NCI-H446 treated with DMSO at 0.1 percent for 48 hours (cell line): ENCODE measurements at places on chromosomes 1 and 21.

DNA sequence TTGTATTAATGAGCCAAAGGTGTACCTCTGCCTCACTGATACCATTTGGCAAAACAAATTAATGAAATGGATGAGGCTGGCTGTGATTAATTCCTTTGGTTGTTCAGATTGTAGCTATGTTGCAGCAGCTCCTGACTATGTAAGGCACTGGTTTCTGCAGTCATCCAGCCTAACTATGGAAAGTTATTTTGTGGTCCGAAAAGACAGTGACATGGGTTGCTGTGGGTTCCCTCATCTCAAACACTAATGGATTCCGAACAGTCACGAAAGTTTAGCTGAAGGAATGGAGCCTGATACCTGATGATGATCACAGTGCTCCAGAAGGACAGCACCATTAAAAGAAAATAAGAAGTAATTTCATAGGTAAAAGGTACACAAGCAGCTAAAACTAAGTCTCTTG is 42.6 kb downstream of the WASF2 start:
- DNase-seq, result no peak

DNA sequence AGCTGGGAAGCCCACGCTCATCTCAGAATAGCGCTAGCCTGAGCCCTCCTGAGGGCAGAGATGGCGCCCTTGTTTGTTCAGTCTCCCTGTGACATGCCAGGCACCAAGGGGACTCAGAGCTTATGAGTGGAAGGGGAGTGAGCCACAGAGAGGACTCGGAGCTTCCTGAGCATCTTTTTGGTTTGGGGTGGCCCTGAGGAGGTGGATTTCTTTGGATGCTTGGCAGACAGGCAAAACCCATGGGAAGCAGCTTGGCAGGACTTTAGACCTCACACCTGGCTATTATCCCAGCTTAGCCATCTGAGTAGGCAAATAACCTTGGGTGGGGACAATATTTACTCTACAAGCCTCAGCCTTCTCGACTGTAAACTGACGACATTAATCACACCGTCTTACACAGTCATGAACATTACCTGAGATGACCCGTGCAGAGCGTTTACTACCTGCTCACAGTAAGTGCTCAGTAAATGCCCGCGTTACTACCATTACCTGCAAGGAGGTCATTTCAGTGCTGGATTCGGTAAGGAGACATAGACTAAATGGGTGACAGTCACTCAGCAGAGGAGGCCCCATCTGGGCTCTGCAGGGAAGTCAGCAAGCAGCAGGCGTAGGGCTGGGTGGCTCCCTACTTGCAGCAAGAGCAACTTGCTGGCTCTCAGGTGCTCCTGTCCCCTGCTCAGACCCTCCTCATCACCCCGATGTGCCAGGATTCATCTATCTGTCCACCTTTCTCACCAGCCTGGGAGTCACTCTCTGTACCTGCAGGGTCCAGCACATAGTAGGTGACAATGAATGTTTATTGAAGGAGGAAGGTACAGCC is 54.9 kb downstream of the KLHDC7A start:
- no peak for DNase-seq

DNA sequence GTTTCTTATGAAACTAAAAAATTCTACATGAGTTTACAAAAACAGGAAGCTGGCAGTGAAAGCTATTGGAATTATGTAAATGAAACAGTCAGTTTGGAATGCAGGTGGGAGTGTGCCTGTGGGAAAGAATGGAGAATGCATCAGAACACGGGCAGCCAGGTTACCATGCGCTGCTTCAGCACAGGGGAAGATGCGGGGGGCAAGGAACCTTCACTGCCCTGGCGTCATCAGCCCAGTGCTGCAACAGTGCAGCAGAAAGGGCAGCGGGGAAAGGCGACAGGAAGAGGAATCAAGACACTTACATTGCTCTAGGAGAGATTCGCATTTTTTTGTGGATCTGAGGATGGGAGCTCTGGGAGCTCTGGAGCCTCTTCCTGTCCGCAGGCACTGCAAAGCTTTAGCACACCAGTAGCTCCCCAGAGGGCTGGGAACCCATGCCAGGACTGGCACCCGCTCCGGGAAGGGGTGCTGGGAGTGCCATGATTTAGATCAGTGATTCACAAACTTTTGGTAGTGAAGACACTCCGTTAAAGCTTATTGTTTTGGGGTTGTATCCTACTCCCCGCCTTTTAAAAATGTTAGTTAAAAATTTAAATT is 64.1 kb upstream of the WDR26 start:
- DNase-seq, result no peak

GRCh38 chr1:236167578-236167977 is 25.2 kb downstream of the GPR137B start:
- no peak for DNase-seq

DNA sequence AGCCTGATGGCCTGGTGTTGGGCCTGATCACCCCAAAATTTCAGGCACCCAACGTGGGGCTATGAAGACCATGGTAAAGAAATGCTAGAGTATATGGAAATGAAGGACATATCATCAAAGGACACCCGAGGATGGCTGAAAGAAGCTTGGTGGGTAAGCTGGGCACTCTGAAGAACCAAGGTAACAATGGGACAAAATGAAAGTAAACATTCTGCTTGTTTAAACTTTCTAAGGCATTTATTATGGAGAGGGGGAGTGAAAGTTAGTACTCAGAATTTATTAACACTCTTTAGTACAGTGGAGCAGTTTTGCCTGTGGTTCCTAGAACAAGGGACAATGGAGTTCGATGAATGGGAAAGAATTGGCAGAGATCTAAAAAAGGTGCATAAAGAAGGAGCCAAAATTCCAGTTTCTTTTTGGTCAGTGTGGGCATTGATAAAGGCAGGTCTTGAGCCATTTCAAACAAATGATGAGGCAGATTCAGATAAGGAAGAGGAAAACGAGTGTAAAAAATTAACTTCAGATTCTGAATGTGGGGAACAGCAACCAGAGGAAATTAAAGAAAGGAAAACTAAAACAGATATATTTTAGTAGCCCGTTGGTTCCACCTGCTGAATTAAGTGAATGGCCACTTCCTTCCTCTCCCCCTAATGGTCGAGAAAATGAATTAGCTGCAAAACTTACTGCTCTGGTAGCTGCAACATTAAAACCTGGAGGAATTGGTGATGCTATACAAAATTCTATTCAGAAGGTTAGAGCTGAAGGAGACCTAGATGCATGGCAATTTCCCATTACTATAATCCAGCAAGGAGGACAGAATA is 8.4 kb upstream of the PM20D1 start:
- DNase-seq, result no peak

GRCh38 chr1:6987940-6988339 is 202.7 kb downstream of the CAMTA1 start:
- DNase-seq, result no peak

GRCh38 chr1:46401964-46402626 is 8.0 kb downstream of the FAAH start:
- DNase-seq, result peak; percentile 92

DNA sequence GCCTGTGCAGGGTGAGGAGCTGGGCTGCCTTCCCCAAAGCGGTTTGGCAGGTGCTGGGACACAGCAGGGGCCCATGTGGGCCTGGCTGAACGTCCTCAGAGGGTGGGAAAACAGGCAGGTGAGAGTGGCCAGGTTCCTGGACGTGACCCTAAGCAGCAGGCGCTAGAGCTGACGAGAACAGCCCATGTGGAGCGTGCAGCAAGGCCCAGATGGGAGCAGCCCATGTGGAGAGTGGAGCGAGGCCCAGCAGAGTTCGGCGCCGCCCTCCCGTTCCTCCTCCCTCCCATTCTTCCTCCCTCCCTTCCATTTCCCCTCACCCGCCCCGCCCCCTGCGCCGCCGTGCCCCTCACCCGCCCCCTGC is 314.4 kb upstream of the VAMP3 start:
- no peak for DNase-seq

DNA sequence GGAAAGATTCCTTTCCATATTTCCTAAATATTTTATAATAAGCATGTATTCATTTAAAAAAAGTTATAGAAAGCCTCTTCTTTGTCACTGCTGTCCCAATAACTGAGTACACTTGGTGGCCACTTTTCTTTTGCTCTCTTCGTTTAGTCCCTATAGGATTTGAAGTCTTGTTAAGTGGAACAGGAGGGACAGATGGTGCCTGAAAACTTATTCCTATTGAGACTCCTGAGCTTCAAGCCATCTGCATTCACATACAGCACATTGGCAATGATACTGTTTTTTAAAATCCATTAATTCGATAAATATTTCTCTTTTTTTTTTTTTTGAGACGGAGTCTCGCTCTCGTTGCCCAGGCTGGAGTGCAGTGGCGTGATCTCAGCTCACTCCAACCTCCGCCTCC is 2.0 kb upstream of the ZBTB40 start:
- DNase-seq, result no peak

GRCh38 chr1:83692524-83693381 is 306.2 kb downstream of the TTLL7 start:
- DNase-seq, result no peak

- no peak for DNase-seq
Observed at GRCh38 chr1:208054485-208054884, 143.6 kb upstream of the CD34 start.

GRCh38 chr1:77536813-77537212 is 145.6 kb downstream of the ZZZ3 start:
- peak; percentile 35 for DNase-seq

- no peak for DNase-seq
Observed at GRCh38 chr1:12249181-12249580, 19.4 kb downstream of the VPS13D start.

DNA sequence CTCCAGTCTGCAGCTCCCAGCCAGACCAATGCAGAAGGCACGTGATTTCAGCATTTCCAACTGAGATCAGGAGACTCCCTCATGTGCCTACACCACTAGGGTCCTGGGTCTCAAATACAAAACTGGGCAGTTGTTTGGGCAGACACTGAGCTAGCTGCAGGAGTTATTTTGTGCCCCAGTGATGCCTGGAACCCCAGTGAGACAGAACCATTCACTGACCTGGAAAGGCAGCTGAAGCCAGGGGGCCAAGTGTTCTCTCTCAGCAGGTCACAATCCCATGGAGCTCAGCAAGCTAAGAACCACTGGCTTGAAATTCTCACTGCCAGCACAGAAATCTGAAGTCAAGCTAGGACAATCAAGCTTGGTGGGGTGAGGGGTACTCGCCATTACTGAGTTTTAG is 111.7 kb upstream of the TNFSF4 start:
- no peak for DNase-seq

DNA sequence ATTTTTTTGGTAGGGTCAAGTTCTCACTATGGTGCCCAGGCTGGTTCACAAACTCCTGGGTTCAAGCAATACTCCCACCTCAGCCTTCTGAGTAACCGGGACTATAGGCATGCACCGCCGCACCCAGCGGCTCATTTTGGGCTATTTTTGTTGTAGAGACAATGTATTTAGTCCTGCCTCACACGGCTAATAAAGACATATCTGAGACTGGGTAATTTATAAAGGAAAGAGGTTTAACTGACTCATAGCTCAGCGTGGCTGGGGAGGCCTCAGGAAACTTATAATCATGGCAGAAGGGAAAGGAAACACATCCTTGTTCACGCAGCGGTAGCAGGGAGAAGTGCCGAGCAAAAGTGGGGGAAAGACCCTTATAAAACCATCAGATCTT is 4.2 kb downstream of the CELA2A start:
- no peak for DNase-seq

GRCh38 chr1:171137580-171137979 is 46.9 kb downstream of the FMO3 start:
- no peak for DNase-seq

- DNase-seq, result no peak
Observed at GRCh38 chr1:184535191-184535970, 148.6 kb downstream of the C1orf21 start.

DNA sequence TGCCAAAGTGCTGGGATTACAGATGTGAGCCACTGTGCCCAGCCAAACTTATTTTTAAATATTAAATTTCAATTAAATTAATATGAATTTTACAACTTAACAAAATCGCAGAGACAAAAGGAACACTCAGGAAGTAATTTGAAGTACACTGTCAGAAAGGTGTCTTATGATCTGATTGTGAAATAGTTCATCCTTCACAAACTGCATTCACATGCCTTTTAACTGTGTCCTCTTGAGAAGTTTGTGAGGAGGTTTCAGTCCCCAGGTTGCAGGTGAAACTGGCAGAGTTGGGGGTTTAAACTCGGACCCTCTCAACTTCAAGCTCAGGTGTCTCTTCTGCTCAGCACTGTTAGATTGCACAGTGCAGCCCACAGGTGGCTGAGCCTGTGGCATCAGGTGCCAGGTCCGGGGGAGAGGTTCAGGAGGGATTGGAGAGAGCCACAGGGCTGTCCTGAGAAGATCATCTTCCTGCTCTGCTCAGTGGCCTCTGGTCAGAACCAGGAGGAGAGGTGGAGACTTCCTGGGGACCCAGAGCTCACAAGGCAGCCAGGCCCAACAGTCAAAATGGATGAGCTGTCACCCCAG is 152.3 kb upstream of the RAB4A start:
- no peak for DNase-seq

GRCh38 chr1:12617511-12617900 is 504 bp downstream of the DHRS3 start:
- DNase-seq, result no peak

- no peak for DNase-seq
Observed at GRCh38 chr1:245153552-245154428, 995 bp upstream of the KIF26B start.

DNA sequence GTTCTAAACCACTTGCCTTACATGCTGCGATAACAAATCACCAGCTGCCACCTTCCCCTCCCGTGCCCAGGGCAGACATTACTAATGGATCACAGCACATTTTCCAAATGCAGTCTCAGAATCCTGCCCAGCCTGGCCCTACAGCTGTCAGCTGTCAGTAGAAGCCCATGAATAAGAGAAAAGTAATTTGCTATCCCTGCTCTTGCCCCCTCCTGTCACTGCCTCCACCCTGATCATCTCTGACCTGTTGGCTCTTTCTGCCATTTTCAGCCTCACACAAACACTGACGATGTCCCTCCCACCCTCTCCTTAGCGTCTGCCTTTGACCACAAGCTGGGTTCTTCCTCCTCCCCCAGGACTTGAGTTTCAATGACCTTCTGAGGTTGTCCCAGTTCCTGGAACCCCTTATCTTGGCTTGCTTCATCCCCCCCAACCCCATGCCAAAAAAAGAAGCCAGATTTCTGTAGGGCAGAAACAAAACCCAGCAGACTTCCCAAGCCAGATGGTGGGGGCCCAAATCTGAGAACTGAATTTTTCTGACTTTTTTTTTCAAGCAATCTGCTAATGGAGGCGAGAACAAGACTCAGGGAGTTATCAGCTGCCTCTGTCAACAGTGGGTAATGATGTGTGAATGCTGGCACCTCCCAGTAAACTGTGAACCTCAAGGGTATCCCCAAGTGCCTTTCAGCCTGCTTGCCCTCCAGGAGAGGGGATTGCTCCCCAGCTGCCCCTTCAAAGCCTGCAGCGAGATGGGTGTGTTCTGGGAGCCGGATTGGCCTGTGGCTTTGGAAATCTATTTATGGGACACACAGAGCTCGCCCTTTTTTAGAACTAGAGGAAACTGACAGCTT is 216.5 kb upstream of the VAMP3 start:
- DNase-seq, result peak; percentile 81

GRCh38 chr1:86515597-86515996 is 31.3 kb upstream of the CLCA4 start:
- DNase-seq, result no peak

DNA sequence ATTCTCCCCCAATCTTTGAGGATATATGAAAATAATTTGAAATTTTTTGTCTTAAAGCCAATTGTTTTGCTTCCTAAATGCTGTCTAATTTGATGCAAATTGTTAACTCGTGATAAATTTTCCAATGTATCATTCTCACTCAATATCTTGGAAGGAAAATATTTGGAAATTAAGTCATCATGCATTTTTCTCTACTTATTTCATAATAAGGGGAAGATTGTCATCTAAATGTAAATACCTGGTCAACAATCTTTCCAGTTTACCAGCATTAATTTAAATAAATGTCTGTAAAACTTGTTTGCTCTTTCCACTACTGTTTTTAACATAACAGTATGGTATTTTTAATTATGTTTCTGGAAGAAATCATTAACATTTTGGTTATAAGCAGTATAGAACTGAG is 78.3 kb upstream of the KCTD3 start:
- no peak for DNase-seq
